ENCODE measurements at places on chromosomes 5 and 9.

DNA sequence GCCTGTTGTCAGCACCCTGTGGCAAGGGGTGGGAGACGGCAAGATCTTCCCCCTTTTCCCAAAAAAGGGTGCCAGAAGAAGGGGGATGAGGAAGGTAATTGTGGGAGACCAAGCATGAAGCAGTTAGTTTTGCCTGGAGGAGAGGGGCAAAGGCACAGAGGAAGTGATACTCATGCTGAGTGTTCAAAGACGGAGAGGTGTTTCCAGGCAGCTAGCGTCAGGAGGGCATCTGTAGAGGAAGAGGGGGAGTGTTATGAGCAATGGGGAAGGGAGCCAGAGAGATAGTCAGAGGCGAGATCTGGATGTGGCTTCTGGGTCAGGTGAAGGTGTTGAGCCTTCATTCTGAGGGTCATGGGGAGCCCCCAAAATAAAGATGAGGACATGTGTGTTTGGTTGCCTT lies 26.9 kb upstream of the ADAM19 start:
- DNase-seq = no peak

DNA sequence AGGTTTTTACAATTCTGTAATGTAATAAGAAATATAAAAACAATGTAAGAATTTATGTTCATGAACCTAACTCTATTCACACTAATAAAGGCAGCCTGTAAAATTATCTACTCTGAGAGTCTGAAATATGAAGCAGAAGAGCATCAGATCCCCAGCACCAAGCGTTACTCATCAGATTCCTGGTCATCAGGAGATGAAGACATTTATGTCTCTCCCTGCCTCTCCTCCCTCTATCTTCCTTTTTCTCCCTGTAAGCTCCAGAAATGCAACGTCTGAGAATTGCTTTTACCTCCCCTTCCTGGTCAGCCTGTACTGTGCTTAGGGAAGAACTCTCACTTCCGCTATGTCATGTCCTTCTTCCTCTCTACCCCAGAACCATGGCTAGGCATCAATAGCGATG lies 114.4 kb upstream of the SLIT3 start:
- DNase-seq = no peak

GRCh38 chr9:81776834-81777233 lies 87.5 kb upstream of the TLE1 start:
- DNase-seq = no peak

DNA sequence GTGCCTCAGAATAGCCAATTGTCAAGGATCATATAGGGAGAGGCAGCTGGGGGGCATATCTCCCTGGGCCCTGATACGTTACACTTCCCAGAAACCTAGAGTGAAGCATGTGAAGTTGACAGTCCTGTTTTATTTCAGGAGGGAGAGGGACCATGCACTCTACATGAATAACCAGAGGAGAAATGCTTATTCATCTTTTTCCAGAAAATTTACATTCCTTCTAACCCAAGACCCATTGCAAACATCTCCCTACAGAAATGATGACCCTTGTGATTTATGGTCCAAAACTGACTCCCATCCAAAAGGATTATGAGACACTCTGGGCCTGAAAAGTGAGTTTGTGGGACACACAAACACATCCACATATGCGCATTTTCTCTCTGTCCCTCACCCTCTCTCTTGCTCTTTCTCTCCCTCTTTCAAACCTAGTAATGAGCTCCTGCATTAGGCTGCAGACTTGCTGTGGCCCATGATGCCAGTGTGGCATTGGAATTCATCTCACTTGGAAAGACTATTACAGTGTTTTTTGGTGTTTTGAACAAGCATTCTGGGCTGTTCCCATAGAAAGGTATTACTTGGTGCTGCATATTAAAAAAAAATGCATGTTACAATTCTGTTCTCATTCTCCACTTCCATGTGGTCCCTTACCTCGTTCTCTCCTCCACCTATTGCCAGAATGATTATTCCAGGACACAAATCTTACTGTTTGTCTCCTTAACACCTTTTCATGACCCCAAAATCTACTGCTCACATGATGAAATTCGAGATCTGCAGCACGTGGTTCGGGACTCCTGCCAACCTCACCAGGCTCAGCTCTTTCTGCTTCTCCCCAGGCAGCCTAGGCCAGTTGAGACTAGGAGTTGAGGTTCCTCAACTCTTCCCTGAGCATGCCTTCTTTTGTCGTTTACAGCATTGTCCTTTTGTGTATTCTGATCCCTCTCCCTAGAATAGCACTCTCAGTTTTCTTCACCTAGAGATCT lies 451.3 kb upstream of the KLF4 start:
- DNase-seq = no peak

DNA sequence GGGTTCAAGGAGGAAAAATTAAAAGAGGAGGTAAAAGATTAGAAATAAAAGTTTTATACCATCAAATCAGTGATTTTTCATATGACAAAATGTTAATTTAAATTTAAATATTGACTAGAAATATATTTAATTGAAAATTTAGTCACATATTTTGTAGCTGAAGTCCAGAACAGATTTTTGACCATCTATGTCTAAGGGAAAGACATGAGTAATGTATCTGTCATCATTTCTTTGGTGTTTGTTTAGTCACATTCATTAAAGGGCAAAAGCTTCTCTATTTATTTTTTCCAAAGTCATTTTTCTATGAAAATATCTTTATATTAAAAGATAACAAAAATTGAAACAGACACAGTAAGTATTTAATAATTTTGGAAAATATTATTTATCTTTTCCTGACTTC lies 252.0 kb upstream of the ISL1 start:
- DNase-seq = no peak
